Stimulated activated CD8-positive, alpha-beta memory T cell treated with anti-CD3 and anti-CD28 coated beads, Interleukin-15, amount 100 ng/mL, for 4 hours (primary cell): ENCODE measurements at places on chromosomes 1 and 21.

DNA sequence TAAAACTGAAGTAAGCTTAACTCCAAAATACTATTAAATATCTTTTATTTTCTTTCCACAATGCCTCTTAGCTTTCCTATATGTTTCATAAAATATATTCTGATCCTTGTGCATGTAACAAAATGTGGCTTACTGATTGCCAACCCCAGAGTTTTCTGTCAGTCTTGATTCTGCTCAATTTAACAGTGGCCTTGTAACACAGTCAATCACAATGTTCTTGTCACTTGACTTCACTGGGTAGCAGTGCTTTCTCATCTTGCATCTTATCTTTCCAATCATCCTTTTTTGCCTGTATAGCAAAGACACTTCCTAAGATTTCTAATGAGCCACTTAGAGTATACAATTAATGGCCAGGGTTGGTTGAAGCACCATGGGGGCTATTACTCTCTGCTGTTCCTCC lies 19.9 kb upstream of the BRINP3 start:
- no peak for DNase-seq

DNA sequence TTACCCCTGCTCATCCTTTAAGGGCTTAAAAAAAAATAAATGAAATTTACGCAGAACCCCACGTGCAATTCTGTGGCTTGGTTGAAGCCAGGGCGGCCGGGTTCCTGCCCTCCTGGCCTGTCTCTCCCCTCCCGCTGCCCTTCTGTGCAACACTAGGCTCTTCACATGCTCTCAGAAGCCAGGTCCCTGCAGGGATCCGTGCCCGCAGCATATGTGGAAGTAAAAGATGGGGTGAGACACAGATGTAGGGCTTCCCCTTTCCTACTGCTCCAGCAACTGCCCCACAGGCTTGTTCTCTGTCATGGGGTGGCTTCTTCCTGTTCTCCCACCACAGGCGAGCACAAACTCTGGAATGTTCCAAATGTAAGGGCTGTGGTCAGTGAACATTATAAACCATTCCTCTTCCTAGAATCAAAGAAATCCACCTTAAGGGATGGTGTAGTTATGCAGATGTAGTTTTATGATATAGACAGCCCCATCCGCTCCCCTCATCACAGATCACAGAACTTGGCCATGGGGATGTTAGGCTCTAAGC lies 535.4 kb downstream of the KIF26B start:
- DNase-seq: no peak

DNA sequence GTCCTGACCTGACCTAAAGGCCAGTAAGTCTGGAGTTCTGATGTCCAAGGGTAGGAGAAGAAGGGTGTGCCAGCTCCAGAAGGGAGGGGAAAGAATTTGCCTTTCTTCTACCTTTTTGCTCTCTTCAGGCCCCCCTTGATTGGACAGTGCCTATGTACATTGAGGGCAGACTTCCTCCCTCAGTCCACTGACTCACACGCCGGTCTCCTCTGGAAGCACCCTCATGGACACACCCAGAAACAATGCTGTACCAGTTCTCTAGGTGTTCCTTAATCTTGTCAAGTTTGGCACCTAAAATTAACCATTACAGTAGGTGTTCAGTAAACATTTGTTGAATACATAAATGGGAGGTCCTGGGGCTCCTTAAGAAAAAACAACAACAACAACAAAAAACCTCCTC lies 51.0 kb upstream of the POU2F1 start:
- DNase-seq: no peak

- DNase-seq: no peak
These were observed 109.0 kb downstream of the SDCCAG8 start for GRCh38 chr1:243364866-243365265.

DNA sequence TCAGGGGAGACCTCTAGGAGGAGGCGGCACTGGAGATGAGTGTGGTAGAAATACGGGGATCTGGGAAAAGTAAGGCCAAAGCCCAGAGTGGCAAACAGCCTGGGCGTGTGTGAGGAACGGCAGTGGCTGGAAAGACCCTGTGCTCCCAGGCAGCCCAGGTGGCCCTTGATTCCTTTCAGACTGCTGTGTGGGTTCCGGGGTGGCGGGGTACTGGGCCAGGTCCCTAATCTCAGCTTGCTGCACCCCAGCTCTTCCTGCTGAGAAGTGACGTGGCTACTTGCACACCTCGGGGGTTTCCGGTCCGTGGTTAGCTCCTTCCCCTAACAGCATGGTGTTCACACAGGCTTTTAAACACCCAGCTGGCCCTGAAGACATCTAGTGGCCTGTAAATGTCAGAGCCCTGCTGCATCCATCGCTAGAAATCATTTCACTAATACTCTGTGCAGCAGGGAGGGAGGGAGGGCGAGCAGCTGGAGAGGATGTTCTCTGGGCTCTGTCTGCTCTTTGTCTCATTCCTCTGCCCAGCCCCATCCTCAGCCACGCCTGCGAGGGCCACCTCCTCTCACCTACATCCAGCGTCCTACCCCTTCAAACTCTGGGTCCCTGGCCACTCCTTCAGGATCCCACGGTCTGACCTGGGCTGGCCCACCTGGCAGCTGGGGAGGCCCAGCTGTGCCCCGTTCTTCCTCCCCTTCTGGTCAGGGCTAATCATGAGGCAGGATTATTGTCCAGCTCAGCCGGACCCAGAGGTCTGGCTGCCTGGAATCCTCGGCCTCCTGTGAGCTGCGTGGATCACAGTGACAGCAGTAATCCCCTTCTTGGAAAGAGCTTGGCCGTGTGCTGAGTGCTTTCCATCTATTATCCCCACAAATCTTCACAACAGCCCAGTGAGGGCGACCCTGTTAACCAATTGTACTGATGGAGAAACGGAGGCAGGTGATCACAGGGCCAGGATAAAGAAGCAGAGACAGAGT lies 7.2 kb downstream of the ZDHHC18 start:
- peak; percentile 71 for DNase-seq

GRCh38 chr1:54377040-54377691 lies 29.0 kb downstream of the SSBP3 start:
- DNase-seq: no peak

- DNase-seq: no peak
These were observed 1670.9 kb downstream of the PLA2G4A start for GRCh38 chr1:188499690-188500089.

DNA sequence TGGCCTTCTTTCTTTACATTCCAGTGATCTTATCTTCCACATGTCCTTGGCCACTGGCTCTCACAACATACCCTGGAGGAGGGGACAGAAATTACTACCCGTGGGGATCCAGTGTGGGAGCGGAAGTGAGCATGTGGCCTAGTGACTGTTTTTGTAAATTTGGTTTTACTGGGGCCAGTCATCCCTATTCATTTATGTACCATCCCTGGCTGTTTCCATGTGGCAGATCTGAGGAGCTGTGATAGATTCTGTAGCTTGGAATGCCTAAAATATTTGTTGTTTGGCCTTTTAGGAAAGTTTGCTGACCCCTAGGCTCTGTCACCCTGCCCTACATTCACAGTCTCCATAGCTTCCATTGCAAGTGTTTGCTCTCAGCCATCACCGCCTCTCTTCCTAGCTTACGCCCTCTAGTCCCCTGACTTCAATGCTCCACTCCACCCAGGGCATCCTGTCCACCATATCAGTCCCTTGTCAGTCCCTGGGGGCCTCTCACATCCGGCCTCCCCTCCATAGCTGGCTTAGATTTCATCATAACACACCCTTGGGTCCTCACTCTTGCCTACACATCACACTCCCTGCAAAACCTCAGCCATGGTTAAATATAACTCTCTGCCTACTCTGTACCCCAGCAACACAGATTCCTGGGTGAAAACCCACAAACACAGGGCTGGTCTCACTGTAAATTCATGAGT lies 25.8 kb downstream of the DHCR24 start:
- no peak for DNase-seq

- no peak for DNase-seq
These were observed 649.5 kb upstream of the CAMK1G start for GRCh38 chr1:208933984-208934525.

GRCh38 chr1:232221802-232222499 lies 408.0 kb downstream of the SIPA1L2 start:
- DNase-seq: no peak

DNA sequence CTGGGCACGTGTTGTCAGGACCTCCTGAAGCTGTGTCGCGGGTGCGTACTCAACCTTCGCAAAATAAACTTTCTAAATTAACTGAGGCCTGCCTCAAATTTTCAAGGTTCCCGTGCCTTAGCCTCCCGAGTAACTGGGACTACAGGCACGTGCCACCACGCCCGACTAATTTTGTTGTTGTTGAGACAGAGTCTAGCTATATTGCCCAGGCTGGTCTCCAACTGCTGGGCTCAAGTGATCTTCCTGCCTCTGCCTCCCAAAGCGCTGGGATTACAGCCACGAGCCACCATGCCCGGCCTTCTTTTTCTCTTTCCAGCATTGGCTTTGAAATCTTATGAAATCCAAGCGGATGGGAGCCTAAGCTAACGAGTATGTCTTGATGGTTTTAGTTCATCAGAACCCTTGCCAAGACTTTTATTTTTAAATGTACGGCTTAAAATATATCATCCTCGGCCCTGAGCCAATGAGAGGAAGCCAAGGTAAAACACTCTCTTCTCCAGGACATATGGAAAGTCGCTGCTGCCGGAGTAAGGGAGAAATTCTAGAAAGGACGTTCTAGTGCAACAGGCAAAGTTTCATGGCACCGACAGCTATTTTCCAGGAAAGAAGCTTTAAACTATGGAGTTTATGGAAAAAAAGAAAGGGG lies 12.7 kb upstream of the ERVH48-1 start:
- DNase-seq: no peak

DNA sequence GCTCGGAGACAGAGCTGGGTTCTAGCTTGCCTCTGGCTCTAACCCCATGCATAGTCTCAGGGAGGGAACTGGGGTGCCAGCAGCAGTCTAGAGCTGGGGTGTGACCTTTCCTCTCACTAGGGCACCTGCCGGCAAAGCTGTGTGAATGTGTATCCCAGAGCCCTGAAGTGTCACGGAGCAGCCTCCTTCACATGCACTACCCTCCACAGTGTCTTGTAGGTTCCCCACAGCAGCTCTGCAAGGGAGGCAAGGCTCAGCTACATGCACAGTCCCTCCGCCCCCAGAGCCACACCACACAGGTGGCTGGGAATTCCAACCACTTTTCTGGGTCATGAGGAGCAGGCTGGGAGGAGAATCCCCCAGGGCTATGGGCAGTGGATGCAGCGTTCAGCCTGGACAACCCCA lies 7.7 kb upstream of the HPCA start:
- DNase-seq: no peak

DNA sequence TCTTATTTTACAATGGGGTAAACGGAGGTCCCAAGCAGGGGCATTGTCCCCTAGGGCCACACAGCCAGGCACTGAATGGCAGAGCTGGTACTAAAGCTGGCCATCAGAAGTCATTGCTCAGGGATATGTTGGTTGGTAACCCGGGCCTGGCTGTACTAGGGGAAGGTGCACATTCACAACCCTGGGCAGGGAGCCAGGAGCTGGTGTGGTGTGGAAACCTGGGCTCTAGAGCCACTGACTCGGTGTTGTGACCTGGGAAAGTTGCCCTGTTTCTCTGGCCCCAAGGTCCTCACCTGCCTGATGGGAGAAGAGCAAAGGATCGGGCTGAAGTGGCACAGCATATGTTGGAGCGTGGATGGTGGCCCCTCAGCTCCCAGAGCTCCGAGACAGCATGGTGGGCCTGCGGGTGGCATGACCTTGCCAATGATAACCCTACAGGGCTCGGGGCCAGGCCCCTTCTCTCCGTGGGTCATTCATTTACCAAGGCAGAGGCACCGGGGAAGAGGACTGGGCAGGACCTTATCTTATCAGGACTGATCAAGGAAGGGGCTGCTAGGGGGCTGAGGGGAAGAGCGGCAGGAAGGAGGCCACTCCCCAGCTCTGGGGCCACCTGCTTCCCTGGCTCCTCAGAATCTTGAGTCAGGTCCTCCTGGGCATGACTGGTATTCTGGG lies 274.1 kb downstream of the TRABD2B start:
- DNase-seq: no peak

- no peak for DNase-seq
These were observed 673.3 kb downstream of the KCNT2 start for GRCh38 chr1:195934817-195935553.

- DNase-seq: no peak
These were observed 225.7 kb downstream of the TOMM20 start for GRCh38 chr1:234902774-234903547.

- DNase-seq: no peak
These were observed 21.3 kb upstream of the MAGI3 start for GRCh38 chr1:113369040-113369439.

DNA sequence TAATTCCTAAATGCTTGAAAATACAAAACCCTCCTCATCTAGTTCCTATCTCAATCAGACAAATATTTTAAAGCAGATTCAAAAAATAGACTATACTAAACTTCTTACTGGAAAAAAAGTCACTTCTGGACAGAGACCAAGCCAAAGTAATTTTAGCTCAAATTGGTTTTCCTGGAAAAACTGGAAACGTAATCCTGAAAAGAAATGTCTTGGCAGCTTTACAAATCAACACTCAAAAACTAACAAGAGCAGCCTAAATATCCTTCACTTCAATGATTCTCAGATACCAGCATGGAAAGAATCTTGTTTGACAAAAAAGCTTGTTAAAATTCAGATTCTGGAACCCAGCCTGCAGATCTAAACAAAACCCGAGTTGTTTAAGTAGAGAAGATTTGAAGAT lies 9.1 kb upstream of the GPR88 start:
- DNase-seq: no peak

- no peak for DNase-seq
These were observed 165.5 kb upstream of the DUSP10 start for GRCh38 chr1:221907166-221907932.

- peak; percentile 43 for DNase-seq
These were observed at the start of gene KCNA3 for GRCh38 chr1:110674337-110675059. KCNA3 (minus strand) TSS chr1:110674940; CDS start chr1:110674809, 131 bp downstream.

GRCh38 chr1:113109908-113110554 lies 37.0 kb downstream of the LRIG2 start:
- no peak for DNase-seq

GRCh38 chr1:21869620-21870121 lies 57.6 kb downstream of the LDLRAD2 start:
- DNase-seq: no peak

DNA sequence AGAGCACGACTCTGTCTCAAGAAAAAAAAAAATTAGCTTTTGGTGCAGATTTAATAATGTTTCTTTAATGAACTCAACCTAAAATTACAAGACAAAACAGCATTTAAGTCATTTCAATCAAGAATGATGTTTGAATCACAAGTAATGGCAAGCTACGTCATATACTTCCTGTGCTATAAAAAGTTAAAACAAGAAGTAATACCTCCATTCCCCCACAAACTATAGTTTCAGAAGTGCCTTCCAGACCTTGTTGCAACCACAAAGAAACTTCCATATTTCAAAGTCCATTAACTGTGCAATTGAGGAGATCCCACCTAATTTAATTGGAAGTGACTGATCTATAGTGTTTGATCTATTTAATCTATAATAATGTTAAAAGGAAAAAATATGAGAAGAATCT lies 15.1 kb downstream of the NRDC start:
- no peak for DNase-seq

GRCh38 chr1:6475381-6476133 lies 9.6 kb upstream of the TNFRSF25 start:
- peak; percentile 58 for DNase-seq

DNA sequence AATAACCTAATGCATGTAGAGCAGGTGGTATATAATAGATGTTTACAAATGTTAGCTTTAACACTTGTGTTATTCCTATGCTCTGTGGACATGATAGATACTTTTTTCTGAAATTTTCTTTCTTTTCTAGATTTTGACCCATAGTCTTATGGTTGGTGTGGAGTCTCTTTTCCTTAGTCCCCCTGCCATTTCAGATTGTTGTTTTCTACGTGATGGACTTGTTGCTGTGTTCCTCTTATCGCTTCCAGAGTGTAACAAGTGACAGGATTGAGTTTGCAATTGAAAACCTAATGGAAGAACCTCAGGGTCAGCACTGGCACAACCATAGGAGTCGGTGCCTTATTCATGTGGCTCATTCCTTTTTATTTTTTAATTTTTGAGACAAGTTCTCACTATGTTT lies 136.4 kb downstream of the HHAT start:
- DNase-seq: no peak

GRCh38 chr1:10308001-10308400 lies 90.9 kb upstream of the PGD start:
- no peak for DNase-seq
